ENCODE measurements at places on chromosomes 11 and 22.
A peak's percentile ranks its signal among the peaks of the same experiment; 100 is the strongest.

- DNase-seq = no peak
Observed at GRCh38 chr11:133503236-133503635, 29.1 kb downstream of the OPCML start.

DNA sequence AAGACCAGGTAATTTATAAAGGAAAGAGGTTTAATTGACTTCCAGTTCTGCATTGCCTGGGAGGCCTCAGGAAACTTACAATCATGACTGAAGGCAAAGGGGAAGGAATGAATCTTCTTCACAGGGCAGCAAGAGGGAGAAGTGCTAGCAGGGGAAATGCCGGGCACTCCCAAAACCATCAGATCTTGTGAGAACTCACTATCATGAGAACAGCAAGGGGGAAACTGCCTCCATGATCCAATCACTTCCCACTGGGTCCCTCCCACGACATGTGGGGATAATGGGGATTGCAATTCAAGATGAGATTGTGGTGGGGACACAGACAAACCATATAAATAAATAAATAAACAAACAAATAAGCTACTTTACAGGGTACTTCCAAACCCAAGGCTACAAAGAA is 28.8 kb upstream of the EXPH5 start:
- no peak for DNase-seq

DNA sequence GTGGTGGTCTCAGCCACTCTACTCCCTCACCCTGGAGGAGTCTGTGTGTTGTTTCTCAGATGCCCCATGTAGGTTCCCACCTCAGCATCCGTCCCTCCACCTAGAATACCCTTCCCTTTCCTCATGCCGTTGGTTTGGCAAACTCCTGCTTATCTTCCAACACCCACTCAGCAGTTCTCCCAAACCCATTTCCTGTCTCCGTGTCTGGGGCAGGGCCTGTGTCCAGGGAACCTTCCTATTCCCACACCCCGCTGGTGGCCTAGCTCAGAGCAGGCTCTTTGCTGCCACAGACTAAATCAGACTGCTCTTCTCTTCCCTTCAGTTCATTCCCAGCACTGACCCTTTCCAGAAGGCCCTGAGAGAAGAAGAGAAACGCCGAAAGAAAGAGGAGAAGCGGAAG is 7.5 kb upstream of the SREBF2 start:
- DNase-seq = no peak

DNA sequence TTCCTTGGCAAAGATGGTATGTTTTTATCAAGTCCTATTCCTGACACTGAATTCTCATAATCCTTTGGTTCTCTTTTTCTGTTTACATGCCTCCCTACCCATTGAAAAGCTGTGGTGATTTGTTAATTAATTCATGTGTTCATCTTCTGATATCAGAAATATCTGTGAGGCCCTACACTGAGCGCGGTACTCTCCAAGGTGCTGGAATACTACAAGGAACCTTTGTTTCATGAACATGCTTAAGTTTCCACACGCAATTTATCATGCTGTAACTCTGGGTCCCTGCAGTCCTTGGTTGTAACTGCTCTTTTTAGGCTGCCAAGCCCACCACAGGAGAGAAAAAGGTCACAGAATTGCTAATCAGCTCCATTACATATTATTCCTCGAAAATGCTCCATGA is 331.8 kb downstream of the FAT3 start:
- DNase-seq = peak; percentile 22

- DNase-seq = no peak
Observed at GRCh38 chr11:69667619-69668604, 7.2 kb downstream of the LTO1 start.

DNA sequence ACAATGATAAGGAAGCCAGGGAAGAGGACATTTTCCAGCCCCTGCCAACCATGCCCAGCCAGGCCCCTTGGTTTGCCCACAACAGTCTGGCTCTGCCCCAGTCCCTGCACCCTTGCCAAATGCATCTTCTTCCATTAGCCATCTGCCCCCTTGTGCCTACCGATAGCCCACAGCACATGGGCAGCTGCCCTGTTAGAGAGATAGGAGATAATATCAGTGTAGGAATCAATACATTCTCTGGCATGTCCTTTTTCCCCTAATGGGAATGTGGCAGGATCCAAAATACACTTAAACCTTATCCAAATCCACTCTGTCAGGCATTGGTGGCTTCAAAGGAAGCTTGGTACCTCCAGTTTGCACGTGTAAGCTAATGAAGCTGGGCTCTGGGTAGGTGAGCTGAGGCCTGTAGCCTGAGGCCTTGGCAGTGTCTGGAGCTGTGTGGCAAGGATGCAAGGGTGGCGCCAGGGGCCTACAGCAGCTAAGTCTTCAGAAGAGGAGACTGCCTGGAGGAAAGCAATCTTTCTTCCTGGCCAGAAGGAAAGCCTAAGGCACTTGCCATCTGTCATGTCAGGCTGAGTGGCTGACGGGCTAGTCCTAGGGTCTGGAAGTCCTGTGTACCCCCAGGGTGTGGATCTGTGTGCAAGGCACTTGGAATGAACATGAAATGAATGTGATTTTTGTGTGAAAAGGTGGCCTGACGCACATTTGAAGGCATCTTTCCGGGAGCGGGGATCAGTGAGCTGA is 164.2 kb upstream of the TBCEL start:
- DNase-seq = no peak

DNA sequence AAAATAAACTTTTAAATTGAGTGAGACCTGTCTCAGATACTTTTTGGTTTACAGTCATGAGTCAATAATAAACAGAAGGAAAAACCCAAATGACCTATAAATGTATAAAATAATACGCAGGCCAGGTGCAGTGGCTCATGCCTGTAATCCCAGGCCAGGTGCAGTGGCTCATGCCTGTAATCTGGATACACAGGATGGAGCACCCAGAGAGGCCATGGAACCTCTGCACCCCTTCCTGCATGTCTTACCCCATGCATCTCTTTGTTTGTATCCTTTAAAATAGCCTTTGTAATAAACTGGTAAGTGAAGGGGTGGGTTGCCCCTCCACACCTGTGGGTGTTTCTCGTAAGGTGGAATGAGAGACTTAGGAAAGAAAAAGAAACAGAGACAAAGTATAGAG is 8.9 kb upstream of the PLAAT4 start:
- no peak for DNase-seq

- DNase-seq = peak; percentile 42
Observed at GRCh38 chr11:97361812-97362378, 972.1 kb downstream of the JRKL start.

GRCh38 chr11:110776081-110776480 is 63.8 kb upstream of the ARHGAP20 start:
- DNase-seq = no peak

DNA sequence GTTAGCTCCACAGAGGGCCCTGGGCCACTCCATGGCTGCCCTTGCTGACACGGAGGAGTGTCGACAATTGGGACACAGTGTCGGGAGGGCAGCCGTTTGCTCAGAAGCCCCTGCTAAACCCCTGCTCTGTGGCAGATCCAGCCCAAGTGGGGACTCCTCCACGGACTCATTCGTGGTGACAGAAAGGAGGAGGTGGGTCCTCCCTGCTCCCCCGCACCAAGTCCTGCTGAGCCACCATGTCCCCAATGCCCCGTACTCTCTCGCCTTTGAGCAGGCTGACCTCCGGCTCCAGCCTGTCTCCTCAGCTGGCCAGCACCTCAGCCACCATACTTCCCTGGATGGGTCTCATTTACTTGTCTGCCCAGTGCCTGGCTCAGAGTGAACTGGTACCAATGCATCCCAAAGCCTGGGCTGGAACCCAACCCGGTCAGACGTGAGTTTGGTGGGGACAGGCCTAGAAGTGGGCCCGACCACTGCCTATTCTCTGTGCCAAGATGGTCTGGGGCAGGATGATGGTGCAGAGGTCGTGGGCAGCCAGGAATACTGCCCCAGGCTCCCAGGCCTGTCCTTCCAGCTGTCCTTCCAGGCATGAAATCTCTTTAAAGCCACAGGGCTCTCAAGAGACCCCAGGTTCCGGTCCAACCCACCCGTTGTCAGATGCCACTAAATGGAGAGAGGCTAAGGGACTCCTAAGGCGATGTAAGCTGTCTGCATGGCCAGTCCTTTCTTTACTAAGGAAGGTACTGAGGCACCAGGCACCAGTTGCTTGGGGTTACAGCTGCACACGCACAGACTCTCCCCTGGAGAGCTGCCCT is 4.3 kb downstream of the CBX6 start:
- no peak for DNase-seq

GRCh38 chr22:38452373-38453065 is 2.5 kb downstream of the KCNJ4 start:
- no peak for DNase-seq

DNA sequence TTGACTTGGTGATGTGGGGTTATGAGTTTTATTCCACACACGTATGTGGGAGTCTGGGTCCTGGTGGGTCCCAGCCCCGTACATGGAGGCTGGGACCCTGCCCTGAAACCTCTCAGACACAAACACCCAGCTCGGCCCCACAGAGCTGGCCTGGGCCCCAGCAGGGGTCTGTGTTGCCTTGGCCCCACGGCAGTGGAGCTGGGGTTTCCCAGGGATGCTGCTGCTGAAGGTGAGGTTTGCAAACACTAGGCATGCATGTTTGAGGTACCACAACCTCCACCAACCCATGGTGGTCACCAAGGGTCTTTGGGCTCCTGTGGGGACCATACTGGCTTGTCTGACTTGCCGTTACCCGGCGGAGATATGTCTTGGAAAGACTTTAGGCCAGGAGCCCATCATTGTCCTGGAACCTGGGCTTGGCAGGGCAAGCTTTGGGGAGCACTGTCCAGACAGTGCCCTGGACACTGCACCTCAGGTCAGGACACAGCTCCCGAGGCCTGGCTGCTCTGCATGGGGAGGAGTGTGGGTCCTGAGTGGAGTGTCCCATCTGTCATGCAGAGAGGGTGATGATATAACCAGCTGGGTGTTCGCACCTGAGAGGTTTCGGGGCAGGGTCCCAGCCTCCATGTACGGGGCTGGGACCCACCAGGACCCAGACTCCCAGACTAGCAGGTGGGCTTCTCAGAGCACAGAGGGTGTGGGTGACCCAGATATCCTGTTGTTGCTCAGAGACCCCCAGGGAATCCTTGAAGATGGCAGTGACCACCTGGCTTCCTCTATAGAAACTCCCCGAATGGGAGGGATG is 63.3 kb downstream of the KCNQ1 start:
- DNase-seq = no peak

- no peak for DNase-seq
Observed at GRCh38 chr22:46857142-46857884, 94.9 kb downstream of the TBC1D22A start.

DNA sequence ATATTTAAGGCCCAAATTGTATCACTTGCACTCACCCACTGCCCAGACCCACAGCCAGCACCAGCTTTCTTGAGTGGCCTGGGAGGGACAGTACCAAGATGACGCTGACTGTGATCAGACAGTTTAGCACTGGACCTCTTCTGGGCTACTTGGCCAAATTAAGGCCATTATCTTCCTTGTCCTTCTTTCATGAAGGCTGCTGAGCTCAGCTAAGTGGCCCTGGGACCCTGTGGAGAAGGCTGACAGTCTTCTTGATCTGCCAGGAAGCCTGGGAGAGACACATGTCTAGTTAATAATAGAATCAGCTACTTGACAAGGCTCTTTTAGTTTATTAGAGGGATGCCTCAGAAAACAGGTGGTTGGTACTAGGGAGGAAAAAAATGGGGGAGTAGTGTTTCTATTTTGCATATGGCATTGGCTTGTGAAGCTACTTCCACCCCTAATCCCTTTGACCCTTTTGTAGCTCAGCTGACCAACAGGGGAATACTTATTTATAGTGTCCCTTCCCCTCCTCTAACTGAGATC is 127.9 kb upstream of the NTM start:
- DNase-seq = no peak

GRCh38 chr11:128239306-128239705 is 348.1 kb downstream of the ETS1 start:
- no peak for DNase-seq

DNA sequence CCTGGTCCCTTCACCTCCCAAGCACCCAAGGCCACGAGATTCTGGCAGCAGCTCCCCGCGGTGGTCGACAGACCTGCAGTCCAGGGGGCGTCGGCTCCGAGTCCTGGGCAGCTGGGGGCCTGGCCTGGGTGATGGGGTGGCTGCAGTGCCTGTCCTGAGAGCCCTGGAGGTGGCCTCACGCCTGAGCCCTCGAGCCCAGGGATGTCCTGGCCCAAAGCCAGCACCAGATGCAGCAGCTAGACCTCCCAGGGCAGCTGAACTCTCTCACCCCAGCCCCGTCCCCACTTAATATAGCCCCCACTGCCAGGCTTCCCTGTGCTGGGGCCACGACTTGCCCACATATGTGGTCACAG is 6.6 kb downstream of the LMNTD2 start:
- DNase-seq = no peak

DNA sequence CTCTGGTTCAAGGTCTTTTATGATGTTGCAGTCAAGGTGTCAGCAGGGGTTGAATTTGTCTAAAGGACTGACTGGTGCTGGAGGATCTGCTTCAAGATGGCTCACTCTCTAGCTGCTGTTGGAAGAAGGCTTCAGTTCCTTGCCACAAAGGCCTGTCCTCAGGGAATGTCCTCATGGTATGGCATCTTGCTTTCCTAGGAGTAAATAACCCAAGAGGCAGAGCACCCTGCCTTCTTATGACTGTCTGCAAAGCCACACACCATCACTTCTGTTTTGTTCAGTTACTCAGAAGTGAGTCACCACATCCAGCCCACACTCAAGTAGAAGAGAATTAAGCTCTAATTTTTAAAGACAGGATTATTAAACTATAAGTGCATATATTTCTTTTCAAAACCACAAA is 45.2 kb downstream of the PLAAT5 start:
- peak; percentile 36 for DNase-seq

- no peak for DNase-seq
Observed at GRCh38 chr11:96543177-96543576, 153.4 kb downstream of the JRKL start.

- peak; percentile 17 for DNase-seq
Observed at GRCh38 chr22:41050883-41051282, 41.5 kb upstream of the EP300 start.

DNA sequence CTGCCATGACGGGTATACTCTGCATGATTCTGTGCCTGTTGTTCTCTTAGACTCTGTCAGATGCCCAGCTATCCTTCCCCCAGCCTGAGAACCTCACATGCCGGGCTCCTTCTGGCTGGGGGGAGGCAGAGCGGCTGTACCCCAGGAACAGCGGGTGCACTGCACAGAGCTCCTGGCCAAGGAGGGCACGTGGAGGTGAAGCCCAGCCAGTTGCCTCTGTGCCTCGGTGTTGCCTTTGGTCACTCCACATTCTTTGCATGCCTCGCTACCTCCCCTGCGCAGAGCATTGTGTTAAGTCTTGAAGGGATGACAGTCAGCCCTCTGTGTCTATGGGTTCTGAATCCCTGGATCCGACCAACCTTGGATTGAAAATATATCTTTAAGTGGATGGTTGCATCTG is 77.7 kb downstream of the FEZ1 start:
- DNase-seq = no peak

- DNase-seq = no peak
Observed at GRCh38 chr22:47847131-47847890, 1084.9 kb downstream of the TBC1D22A start.

- DNase-seq = no peak
Observed at GRCh38 chr22:38783095-38783615, 10.8 kb downstream of the DNAL4 start.

Measured in choroid plexus epithelial cell (primary cell).